ENCODE measurements at places on chromosomes 16 and 17.

DNA sequence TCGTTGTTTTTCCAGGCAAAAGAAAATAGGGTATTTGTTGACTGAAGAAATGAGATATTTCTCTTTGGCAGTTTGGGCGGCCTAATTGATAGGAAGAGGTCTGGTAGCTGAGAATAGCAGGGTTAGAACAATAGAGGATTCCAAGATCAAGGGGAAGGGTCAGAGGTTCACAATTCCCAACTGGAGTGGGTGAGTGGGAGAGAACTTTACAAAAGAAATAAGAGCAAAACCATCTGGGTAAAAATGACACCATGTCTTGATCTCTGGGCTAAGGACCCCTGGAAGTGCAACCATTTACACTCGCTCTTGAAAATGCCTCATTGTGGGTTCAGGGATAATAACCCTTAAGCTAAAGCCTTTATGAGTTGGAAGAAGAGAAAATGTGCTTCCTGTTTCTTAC is 180.5 kb downstream of the CDH13 start:
- DNase-seq = no peak

DNA sequence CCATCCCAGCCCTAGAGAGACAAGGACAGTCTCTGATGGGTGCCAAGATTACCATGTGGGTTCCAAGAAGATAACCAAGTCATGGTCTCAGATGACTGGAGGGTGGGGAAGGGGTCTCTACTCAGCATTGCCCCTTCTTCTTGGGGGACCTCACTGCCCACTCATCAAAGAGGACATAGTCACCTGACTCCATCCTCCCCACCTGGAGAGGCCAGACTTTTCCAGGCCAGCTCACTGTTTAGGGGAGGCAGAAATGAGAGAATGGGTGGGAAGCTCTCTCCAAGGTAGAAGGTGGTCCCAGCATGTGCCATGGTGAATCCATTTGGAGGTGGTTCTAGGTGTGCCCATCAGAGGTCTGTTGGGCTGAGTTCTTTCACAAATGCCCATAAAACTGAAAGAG is 20.7 kb upstream of the IL21R start:
- DNase-seq = no peak

DNA sequence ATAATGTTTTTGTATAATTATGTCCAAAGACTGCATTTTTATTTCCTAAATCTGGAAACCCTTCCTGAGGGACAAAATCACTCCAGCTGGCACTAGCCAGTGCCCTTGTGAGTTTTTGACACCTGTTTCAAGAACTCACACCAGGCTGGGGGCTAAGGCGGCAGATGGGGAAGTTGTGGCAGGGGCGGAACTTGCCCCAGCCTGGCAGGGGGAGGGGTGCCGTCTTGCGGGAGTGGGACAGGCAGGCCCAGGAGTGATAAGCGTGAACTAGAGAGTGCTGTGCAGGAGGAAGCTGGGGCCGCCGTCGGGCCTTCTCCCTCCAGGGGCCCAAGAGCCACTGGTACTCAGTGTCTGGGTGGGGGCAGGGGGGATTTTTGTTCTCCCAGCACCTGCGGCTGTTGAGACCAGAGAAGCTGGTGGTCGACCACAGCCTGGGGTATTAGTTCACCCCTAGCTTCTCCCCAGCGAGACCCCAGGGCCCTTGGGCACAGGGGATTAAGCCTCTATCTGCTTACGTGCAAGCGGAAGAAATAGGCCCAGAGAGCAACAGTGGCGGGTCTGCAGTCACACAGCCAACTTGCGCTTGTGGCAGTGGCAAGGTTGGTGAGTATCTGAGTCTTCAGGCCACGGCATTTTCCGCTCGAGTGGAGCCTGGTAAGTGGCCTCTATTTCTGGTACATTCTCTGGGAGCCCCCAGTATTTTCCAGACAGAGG is 40.2 kb upstream of the PLCG2 start:
- DNase-seq = no peak

DNA sequence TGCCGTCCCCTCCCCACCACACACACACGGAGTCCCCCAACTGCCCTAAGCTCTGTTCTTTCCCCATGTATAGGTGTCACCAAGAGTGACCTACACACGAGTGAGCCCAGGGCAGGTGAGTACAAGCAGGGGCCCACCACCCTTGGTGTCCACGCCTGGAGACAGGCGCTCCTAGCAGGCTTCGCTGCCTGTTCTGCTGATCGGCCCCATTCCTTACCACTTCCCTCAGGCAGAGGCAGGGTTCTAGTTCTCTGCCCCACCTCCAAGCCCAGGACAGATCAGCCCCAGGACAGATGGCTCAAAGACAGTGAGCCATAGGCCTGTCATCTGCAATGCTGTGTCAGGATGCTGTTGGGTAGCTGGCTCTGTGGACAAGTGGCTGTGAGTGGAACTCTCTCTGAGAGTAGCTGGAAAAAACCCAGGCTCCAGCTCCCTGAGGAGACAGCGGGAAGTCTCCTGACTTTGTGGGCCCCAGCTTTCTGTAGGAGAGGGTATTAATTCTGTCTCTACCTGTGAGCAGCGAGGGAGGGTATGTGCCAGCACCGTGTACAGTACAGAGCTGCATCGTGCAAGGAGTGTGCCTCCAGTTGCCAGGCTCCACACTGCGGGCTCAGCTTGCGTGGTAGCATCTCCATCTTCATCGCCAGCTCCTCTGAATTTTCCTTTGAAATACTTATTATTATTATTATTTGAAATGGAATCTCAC is 897 bp downstream of the TP53I13 start:
- DNase-seq = peak; percentile 19

DNA sequence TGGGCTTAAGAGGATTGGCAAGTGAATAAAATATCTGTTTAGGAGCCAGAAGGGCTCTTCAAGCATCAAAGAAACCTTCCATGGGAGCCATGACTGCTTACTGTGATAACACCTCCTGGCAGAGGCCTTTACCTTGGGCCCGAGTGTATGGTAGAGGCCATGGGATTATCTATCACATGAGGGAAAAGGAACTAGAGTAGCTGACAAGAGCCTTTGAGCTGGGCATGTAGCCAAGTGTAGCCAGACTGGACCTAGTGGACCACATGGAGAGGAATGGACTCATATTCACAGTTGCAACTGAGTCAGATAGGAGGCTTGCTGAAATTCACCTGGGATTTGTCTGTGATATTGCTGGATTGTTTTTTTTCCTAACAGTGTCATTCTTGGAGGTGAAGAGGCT is 276.0 kb upstream of the ZFHX3 start:
- DNase-seq = no peak

GRCh38 chr17:8087075-8087951 is at the start of gene ALOX12B:
Gene ALOX12B, minus strand, starts transcription at chr17:8087716. Its CDS starts 274 bp downstream, at chr17:8087442.
- no peak for DNase-seq

- no peak for DNase-seq
These were observed 13.8 kb upstream of the DUSP14 start for GRCh38 chr17:37475731-37476420.

DNA sequence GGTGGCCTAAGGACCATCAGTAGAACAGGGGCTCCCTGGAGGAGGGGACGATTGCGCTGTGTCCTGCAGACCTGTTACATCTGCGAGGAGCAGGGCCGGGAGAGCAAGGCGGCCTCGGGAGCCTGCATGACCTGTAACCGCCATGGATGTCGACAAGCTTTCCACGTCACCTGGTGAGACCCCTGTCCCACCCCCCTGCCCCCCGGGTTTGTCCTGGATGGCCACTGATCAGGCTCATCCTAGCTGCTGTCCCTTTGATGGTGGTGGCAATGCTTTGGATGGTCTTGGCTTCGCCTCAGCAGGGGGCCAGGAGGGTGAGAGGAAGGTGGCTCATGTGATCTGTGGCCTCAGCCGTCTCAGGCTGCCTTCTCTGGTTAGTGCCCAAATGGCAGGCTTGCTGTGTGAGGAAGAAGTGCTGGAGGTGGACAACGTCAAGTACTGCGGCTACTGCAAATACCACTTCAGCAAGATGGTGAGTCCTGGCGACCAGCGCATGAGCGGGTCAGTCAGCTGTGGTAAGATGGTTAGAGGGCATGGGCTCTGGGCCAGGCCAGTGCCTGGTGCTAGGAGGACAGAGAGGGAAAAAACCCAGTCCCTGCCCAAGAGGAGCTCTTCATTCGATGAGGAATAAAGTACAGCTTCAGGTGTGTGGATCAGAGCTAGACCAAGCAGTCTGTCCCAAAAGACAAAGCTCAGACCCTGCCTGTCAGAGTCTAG is 4.2 kb downstream of the MLLT6 start:
- no peak for DNase-seq

- no peak for DNase-seq
These were observed 605.8 kb upstream of the GOT2 start for GRCh38 chr16:59339871-59340270.

GRCh38 chr16:6104428-6104827 is 1006.8 kb upstream of the EEF2KMT start:
- DNase-seq = no peak

GRCh38 chr17:339193-340061 is 13.2 kb downstream of the RPH3AL start:
- DNase-seq = no peak

DNA sequence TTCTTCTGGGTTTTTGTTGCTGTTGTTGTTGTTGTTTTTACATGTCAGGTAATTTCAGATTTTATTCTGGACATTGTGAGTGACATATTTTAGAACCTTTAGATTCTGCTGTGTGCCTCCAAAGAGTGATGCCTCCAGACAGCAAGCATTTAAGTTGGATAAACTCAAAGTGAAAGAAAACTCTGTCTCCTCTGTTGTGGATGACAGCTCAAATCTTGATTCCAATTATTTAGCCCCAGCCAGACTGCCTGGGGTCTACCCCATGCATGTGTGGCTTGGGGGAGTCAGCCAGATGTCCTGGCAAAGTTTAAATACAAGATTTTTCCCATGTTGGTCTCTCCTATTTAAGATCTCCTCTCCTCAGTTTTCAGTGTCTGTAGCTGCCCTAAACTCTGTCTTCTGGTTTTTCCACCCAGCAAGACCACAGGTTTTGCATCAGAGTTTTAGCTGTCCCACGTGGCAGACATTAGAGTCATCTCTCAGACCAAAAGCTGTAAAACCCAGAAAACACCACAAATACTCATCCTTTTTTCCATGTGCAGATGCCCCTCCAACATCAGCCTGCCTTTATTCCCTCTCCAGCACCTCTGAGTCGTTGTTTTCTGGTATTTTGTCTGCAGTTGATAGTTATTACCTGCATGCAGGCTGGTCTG is 19.4 kb upstream of the ZNF469 start:
- DNase-seq = no peak

DNA sequence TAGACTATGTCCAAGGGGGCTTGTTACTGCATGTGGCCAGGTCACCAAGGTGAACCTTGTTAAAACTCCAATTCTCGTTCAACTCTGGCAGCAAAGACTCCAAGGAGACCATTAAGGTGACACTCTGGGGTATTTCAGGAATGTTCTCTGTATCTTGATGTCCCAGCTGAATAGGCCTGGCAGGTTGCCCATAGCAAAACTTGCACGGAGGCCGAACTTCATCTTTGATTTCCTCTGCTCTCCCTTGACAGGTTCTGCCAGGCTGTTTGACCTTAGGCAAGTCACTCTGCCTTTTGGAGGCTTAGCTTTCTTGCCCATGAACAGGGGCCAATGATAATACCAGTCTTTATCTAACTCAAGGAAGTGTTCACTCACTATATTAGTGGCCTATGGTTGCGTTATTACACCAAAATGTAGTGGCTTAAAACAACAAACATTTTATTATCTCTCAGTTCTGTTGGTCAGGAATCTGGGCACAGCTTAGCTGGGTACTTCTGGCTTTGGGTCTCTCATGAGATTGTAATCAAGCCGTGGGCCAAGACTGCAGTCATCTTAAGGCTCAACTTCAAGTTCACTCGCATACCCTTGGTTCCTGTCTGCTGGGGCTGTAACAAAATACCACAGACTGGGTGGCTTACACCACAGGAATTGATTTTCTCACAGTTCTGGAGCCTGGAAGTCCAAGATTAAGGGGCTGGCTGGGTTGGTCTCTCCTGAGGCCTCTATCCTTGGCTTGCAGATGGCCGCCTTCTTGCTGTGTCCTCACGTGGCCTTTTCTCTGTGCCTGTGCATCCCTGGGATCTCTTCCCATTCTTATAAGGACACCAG is 168.5 kb downstream of the UTP18 start:
- no peak for DNase-seq

GRCh38 chr17:8220783-8221662 is 10.6 kb upstream of the AURKB start:
- peak; percentile 88 for DNase-seq

GRCh38 chr16:15810411-15810810 is 46.4 kb downstream of the MYH11 start:
- DNase-seq = no peak

DNA sequence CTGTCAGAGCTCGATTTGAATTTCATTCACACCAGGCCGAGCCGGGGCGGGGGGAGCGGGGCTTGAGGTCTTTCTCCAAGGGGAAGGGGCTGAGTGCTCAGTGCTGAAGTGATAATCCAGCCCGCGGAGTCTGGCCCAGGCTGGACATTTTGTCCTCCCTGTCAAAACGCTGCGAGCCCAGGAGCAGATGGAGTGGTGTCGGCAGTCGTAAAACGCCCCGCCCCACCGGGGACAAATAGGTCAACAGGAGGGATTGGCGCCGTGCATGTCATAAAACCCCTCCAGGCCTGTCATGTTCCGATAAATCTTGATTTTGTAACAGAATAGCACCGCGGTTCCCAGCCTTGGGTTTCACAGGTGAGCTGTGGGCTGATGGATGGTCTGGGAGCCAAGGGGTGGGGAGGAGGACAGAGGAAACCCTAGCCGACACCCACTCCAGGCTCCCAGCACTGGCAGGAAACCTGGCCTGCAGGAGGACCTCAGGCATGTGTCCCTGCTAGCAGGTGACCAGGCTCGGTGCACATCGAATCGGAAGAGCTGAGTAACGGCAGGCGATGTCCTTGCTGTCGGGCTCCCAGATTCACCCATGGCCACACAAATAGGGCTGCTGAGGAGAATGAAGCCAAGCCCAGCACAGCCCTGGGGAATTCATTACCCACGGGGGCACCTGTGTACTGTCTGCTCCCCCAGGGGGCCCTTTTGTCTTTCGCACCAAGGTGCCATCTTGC is 341.4 kb downstream of the FOXL1 start:
- DNase-seq = no peak

GRCh38 chr17:72461757-72462156 is 340.9 kb downstream of the SOX9 start:
- DNase-seq = no peak

DNA sequence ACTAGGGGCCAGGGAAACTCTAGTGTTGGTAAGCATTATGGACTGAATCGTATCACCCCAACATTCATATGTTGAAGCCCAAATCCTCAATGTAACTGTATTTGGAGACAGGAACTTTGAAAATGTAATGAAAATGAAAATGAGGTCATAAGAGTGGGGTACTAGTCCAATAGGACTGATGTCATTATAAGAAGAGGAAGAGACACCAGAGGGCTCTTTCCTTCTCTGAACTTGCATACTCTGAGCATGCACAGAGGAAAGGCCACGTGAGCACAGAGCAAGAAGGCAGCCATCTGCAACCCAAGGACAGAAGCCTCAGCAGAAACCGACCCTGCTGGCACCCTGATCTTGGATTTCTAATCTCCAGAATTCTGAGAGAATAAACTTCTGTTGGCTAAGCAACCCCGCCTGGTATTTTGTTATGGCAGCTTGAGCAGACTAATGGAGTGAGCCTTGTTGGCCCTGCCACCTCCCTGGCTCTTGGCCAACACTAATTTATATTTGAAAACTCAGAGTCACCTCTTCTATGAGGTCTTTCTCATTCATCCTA is 273.4 kb downstream of the NTN1 start:
- DNase-seq = no peak

All from RWPE1 (cell line).